ENCODE measurements at places on chromosomes 3 and 15.

- no peak for DNase-seq
Observed at GRCh38 chr3:37979541-37980461, 10.8 kb upstream of the VILL start.

GRCh38 chr3:43640681-43641080, 18.9 kb upstream of the ANO10 start:
- no peak for DNase-seq

DNA sequence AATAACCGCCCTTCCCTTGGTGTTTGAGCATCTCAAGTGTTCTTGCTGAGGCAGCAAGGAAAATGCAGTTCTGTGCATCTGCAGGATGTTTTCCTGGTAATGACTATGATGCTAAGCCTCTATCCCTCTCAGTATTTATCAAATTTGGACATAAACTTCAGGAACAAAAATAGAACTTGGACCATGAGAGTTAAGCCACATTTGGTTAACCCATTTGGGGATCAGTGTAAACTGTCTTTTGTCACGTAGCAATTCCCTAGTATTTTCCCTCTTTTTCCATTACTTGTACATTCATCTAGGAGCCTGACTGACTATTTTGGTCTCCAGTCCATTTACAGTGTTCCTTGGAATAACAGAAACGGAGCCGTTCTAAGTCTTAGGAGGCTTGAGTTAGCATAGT, 250.8 kb downstream of the RBMS3 start:
- no peak for DNase-seq

- no peak for DNase-seq
Observed at GRCh38 chr3:9087831-9088413, 124.7 kb upstream of the RAD18 start.

GRCh38 chr3:139227165-139227564, 116.7 kb upstream of the MRPS22 start:
- no peak for DNase-seq

GRCh38 chr15:38611228-38611627, 46.6 kb upstream of the RASGRP1 start:
- DNase-seq: peak; percentile 30

DNA sequence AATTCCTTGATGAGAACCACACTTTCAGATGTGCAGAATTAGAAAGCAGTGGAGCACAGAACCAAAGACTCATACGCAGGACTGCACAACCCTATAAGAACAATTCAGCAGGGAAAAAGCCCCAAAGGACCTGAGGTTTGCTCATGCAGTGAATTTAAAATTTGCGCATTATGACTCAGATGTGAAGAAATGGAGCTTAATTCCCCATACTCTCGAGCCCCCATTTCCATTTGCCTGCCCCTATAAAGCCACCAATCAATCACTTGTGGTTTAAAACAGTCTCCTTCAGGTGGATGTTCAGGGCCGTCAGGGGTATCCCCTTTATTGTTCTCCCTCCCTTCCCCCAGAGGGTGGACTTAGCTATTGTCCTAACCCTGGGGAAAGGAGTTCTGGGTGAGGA, 221.2 kb downstream of the IGSF11 start:
- DNase-seq: no peak

DNA sequence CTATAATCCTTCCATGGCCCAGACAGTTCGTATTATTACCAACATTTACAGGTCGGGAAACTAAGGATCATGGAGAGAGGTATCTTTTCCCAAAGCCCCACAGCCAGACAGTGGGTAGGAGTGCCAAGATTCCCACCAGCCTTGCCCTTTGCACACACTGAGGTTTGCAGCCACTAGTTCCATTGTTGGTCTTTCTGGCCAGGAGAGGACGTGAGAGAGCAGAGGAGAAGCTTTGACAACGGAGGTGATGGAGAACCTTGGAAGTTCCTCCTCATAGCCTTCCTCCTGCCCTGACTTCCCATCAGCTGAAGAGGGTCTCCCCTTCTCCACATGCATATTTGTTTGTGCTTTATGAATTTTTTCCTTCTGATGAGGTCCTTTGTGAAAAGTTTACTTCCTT, 50.5 kb upstream of the PLCL2 start:
- no peak for DNase-seq

DNA sequence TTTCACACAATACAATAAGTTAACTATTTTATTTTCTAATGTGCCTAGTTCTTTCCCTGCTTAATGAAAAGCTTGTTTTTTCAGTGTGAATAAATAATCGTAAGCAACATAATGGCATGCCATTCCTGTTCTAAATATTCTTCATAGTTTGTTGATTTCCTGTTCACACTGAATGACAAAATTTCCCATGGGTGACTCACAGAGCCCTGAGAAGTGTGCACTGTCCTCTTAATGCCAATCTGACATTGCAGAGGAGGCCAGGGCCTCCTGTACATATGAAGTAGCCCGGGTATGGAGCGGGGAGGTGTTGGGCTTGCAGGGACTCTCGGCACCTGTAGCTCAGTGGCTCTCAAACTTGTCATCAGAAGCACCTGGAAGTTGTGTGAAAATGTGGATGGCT, 24.3 kb downstream of the CCR3 start:
- no peak for DNase-seq

GRCh38 chr15:40948706-40949473, 4.4 kb upstream of the CHAC1 start:
- no peak for DNase-seq

- DNase-seq: no peak
Observed at GRCh38 chr15:55968923-55969322, 24.5 kb downstream of the NEDD4 start.

- DNase-seq: no peak
Observed at GRCh38 chr3:69767571-69767970, 28.3 kb downstream of the MITF start.

- no peak for DNase-seq
Observed at GRCh38 chr3:31244929-31245817, 287.6 kb upstream of the STT3B start.

- no peak for DNase-seq
Observed at GRCh38 chr3:107220538-107220937, 156.7 kb upstream of the CCDC54 start.

DNA sequence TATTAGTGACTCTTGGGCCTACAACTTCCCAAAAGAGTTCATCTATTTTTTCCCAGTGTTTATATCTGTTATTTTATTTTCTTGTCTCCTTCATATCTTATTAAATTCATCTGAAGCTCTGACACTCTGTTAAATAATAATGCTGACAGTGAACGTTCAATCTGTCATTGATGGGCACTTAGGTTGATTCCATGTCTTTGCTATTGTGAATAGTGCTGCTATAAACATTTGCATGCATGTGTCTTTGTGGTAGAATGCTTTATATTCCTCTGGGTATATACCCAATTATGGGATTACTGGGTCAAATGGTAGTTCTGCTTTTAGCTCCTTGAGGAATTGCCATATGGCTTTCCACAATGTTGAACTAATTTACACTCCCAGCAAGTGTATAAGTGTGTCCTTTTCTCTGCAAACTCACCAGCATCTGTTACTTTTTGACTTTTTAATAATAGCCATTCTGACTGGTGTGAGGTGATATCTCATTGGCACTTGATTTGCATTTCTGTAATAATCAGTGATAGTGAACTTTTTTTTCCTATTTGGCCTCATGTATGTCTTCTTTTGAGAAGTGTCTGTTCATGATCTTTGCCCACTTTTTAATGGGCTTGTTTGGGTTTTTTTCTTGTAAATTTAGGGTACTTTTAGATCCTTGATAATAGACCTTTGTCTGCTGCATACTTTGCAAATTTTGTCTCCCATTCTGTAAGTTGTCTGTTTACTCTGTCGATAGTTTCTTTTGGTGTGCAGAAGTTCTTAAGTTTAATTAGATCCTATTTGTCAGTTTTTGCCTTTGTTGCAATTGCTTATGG, 122.5 kb downstream of the LEKR1 start:
- no peak for DNase-seq

DNA sequence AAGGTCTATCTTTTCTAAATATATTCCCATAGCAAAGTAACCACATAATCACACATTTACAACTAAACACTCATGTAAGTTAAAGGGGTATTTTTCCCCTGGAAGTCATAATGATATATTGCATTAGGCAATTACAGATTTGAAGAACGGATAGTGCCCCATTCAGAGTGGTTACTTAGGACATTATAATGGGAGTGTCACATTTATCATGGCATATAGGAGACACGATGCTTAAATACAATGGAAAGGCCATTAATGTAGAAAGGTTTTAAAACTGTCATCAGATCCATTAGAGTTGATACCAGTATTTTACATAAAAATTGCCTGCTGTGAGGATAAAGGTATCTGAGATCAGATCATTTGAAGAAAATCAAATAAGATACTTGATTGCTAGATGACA, 582.0 kb upstream of the SEMA6D start:
- DNase-seq: no peak

GRCh38 chr3:177378168-177378567, 180.9 kb upstream of the TBL1XR1 start:
- DNase-seq: no peak

- no peak for DNase-seq
Observed at GRCh38 chr15:56124391-56124790, 119.3 kb downstream of the RFX7 start.

DNA sequence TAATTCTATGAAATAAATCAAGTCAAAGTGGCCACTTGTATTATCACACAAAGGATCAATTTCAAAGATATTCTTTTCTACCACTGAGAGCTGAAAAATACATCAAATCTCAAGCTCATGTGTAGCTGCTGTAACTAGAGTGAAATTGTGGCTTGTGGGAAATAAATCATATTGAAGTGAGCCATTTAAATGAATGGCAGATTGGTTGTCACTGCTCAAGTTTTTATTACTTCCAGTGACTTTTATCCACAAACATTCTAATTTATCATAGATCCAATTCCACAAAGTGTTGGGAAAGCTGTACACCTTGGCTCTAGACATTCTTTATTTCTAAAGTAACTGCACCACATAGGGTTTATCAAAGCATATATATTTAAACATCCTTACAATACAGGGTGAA, 285.4 kb downstream of the CNTN3 start:
- DNase-seq: no peak

DNA sequence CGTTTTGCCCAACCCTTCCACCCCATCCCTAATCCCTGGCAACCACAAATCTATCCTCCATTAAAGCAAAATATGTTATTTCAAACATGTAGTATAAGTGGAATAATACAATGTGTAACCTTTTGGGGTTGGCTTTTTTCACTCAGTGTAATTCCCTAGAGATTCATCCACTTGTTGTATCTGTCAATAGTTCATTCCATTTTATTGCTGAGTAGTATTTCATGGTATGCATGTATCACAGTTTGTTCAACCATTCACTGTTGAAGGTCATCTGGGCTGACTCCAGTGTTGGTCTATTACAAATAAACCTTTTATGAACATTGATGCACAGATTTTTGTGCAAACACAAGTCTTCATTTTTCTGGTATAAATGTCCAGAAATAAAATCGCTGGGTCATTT, 38.8 kb downstream of the BSN start:
- no peak for DNase-seq

DNA sequence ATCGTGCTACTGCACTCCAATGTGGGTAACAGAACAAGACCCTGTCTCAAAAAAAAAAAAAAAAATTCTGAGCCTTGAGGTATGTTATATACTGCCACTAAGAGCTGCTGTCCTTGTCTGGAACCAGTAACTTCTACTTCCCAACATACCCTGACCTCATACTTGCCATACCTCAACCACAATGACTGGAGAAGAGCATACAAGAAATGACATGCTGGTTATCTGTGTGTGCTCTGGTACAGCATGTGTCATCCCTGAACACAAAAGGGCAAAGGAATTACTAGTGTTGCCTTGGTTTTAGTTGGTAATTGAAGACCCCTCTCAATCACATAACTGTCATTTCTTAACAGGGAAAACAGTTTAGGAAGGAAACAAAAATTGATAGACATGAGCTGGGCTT, 54.5 kb downstream of the MRPS25 start:
- DNase-seq: no peak

GRCh38 chr15:68441045-68441743, 9.2 kb upstream of the ITGA11 start:
- DNase-seq: no peak

DNA sequence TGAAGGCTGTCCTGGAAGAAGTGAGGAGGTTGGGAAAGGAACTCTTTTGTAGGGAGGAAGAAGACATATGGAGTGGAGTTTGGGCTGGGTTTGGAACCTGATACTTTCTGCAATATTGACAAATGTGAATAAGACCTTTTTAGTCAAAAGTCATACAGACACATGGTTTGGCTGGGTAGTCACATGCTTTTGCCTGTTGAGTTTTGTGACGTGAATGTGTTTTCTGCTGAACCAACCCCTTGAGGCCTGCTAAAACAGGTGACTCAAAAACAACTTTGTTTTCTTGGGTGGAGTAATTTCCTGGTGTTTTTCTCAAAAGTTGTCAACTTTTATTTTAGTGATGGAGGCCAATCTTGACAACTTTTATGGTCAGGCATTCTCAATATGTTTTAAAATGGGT, 39.4 kb upstream of the CCR4 start:
- DNase-seq: no peak

DNA sequence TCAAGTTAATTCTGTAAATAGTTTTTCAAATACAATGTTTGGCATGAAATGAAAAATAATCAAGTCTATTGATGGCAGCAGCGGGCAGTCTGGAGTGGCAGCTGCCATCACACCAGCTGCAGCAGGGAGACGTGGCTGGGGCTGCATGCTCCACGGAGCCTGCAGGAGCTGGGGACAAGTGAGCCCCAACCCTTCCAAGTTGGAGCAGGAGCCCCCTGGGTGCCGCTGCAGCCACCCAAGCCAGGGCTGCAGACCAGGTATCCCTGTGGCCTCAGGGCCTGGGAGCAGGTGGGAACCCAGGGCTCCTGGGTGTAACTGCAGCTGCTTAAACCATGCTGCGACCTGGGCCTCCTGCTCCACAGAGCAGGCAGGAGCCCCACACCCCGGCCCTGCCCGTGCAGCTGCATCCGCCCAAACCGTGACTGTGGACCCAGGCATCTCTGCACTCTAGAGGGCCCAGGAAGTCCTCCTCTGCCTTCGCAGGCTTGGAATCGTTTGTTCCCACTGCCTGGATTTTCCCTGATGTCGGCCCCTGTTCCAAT, 257.4 kb downstream of the PLOD2 start:
- no peak for DNase-seq

- no peak for DNase-seq
Observed at GRCh38 chr3:118951089-118951488, 83.6 kb downstream of the IGSF11 start.

DNA sequence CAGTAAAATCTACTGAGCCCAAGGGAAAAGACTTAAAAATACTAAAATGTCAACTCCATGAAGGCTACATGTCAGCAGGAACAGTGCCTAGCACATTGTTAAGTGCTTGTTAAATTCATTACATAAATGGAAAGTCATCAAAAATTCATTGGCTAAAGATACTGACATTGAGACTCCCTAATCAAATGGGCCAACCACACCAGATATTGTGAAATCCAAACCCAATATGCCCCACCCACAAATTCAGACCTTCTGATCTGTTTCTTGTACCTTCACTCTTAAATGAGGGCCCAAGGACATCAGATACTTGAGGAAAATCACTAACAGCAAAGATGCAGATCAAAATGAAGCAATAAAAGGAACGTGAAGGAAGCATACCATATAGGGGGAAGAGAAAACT, 20.7 kb downstream of the MRPS22 start:
- DNase-seq: no peak

- DNase-seq: peak; percentile 7
Observed at GRCh38 chr3:102057781-102058421, 208.6 kb downstream of the NFKBIZ start.

GRCh38 chr3:122880624-122881023, 85.8 kb downstream of the SLC49A4 start:
- no peak for DNase-seq

- DNase-seq: no peak
Observed at GRCh38 chr3:130276203-130276803, 69.2 kb upstream of the COL6A5 start.
